ENCODE measurements at places on chromosomes 12 and 14.
A peak's percentile ranks its signal among the peaks of the same experiment; 100 is the strongest.

- no peak for DNase-seq
Measured at GRCh38 chr12:47139000-47139681, 59.4 kb upstream of the AMIGO2 start.

DNA sequence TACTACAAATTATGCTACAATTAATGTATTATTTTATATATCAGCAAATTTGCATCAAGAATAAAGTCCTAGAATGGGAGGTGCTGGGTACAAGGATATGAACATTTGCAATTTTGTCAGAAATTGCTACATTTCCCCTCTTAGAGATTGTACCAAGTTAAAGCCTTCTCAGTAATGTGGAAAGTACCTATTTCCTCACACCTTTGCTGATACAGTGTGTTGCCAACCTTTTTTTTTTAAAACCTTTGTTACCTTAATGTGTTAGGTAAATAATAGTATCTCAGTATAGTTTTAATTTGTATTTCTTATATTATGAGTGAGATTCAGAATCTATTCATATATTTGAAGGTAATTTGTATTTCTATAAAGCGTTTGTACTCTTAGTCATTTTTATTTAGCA lies 95.4 kb upstream of the HIF1A start:
- DNase-seq = no peak

DNA sequence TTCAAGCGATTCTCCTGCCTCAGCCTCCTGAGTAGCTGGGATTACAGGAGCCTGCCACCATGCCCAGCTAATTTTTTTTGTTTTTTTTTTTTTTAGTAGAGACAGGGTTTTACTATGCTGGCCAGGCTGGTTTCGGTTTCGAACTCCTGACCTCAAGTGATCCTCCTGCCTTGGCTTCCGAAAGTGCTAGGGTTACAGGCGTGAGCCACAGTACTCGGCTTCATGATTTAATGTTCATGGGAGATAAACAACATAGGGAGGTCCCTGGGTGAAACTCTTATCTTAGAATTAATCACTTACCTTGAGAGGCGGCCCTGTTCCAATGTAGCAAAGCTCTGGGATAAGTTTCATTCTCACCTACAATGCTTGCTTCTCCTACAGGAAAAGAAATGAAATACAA lies 48.3 kb downstream of the SEL1L start:
- peak; percentile 10 for DNase-seq

DNA sequence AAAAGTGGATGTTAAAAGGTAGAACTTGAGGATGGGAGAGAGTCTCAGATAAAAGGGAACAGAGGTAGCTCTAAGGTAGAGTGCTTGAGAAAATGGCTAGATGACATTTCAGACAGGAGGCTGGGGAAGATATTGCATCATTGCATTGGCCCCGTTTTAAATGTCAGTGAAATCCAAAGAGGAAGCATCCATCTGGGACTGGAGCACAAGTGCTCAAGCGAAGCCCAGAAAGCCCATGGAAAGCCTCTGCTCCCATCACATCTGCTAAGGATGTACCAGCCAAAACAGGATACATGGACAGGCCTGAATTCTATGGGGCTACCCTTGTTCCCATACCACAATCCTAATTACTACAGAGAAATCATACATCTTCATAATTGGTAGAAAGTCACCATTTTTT lies 581.5 kb upstream of the TMEM132C start:
- no peak for DNase-seq

DNA sequence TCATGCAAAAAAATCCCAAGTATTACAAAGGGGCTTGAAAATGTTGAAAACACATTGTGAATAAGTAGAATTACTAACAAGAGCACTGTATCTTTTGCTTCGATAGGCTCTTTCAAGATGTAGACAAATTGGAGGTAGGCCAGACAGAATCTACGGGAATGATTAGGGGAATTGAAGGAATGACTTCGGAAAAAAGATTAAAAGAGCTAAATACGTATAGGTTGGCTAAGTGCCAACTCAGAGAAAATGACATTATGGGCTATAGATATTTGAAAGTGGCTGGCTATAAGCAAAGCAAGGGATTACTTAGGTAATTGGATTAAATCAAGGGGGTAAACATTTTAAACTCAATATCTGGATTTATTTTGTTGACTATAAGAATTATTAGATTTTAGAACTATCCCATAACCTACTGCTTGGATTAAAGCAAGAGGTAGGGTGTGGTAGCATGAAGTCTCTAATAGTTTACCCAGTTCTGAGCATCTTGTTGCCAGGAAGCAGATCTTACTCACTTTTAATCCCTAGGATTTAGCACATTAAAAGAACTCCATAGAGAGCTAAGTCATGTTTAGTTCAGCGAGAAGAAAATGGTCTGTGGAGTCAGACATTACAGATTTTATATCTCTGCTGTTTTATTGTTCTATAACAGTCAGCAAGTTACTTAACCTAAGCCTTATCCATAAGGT lies 489.8 kb downstream of the DIO2 start:
- DNase-seq = no peak

- DNase-seq = no peak
Measured at GRCh38 chr12:87618199-87618598, 411.0 kb downstream of the C12orf50 start.

DNA sequence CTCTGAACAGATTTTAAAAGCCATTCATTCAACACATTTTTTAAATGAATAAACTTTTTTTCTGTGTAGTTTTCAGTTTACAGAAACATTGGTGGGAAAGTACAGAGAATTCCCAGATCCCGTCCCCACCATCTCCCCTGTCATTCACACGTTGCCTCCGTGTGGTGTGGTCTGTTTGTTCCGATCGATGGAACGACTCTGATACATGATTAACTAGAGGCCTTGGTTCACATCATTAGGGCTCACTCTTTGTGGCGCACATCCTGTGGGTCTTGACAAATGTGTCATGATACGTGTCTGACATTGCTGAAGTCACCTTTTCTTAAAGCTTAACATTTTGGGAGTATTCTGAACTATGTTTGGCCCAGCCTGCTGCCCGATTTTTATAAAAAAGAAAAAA lies 18.5 kb downstream of the MEG3 start:
- no peak for DNase-seq
